Activated CD4-positive, alpha-beta T cell treated with anti-CD3 and anti-CD28 coated beads, Interleukin-2, amount 50 U/mL, for 48 hours (primary cell): ENCODE measurements at places on chromosomes 13 and 19.

GRCh38 chr13:114096031-114096485, 36.4 kb downstream of the RASA3 start:
- DNase-seq = no peak

DNA sequence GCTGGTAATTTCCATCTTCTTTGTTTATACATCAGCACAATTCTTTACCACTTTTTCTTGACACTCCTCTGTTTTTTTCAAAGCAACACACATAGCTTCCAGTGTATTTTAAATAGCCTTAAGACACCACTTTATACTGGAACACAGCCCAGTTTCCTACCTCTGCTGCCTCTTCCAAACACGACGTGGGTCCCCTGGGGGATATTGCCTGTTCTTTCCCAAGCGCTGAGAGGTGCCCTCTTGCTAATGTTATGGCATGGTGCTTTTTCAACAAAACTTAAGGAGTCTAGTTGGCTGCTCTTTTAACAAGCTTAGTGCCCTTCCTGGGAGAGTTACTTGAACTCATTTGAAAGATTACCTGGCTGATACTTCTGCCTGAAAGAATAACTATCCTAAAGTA, 112.7 kb downstream of the OLFM4 start:
- DNase-seq = no peak

GRCh38 chr13:100480676-100481075, 107.9 kb downstream of the GGACT start:
- DNase-seq = no peak

GRCh38 chr13:94999871-95000270, 287.5 kb upstream of the SOX21 start:
- DNase-seq = no peak

DNA sequence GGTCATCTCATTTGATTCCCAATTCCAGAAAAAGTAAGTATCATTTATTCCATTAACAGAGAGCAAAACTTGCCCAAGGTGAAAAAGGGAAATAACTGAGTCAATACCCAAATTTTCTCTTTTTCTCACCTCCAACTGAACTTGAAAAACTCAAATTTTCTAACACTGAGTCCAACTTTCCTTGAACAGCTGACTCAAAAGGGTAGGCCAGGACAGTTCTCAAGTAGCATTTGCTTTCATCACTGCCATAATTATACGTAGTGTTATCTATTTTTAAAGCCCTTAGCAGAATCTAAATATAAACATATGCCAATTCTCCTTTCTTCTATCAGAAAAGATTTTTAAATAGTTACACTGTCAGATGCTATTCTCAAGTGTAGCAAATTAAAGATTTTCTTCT, 3.5 kb downstream of the N4BP2L2 start:
- no peak for DNase-seq

DNA sequence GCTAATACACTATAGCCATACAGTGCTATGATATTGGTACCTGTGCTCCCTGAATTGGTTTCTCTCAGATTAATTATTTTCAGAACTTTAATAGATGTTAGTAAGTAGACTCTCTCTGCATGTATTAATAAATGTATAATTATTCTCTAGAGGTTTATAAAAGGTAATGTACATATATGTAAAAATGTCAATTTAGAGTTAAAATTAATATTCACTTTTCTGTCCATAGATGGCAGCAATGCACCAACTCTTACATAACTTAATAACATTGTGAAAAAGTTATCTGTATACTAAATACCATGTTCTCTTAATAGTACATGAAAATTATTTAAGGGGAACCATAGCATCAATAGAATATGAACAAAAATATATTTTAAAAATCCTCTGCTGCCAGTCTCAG, 515.0 kb upstream of the KLHL1 start:
- DNase-seq = no peak

DNA sequence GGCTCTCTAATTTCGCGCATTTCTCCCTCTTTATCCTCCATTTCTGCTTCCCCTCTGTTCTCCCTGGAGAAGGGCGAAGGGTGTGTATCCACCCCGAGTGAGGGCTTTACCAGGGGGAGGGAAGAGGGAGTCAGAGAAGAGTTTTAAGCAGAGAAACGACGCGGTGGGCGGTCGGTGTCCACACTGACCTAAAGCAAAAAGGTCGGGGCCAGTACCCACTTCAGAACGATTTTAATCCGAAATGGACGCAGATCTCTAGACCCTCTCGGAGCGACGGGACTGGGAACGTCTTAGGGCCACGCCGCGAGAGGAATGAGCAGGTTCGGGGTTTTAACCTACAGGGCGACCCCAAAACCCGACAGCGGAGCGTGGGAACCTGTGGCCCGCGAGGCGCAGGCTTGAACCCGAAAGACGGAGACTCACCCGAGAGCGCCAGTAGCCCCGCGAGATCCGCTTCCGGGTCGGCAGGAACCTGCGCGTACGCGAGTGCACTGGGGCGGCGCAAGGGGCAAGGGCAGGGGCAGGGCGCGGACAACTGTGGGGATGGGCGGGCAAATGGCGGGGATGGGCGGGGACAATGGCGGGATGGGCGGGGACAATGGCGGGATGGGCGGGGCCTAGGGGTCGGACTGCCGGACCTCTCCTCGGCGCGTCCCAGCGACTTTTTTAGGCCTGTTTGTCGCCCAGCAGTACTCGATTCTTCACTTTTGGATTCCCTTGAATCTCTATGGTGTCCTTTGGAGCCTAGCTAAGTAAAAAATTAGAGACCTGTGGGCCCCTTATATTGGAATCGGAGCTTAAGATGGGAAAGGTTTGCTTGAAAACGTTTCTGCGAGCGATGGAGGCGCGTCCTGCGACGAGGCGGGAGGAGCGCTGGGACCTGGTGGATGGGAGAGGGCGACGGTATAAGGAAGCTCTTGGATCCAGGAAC, at the start of gene ZNF677:
Gene ZNF677 (minus strand): TSS at position 463 of the 931 bp plus-strand sequence. CDS start 3,323 bp downstream, outside the sequence.
- peak; percentile 75 for DNase-seq

DNA sequence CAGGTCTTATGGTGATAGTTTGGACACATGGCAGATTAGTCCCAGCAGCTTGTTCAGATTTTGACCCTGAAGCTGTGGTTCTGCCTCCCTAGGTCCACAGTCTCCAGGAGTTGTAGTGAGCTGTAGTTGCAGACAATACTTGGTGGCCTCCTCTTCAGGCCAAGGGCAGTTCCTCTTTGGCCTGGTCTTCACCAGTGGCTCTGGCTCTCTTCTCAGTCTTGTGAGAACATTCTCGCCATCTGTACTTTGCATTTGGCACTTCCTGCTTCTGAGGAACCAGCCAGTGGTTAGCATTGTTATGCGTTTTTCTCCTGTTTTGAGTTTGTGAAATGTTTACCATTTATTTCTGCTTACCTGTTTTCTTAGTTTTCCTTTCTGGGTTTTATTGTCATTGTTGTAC, 40.7 kb downstream of the PCCA start:
- DNase-seq = no peak

DNA sequence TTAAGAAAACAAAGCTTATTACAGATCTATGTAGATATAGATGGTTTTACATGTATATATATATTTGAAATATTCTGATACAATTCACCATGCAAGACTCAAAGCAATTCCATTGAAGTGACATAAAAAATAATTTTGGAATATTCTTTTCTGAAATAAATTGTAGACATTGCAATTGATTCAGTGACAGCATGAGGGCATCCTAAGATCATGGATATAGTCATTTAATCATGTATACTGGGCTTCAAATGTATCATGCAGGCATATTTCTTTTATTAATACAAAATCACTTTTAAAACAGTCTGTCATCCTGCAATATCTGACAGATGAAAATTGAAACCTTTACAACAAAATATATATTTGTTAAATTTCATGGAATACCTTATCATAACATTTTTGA, 286.7 kb upstream of the SLITRK6 start:
- no peak for DNase-seq

DNA sequence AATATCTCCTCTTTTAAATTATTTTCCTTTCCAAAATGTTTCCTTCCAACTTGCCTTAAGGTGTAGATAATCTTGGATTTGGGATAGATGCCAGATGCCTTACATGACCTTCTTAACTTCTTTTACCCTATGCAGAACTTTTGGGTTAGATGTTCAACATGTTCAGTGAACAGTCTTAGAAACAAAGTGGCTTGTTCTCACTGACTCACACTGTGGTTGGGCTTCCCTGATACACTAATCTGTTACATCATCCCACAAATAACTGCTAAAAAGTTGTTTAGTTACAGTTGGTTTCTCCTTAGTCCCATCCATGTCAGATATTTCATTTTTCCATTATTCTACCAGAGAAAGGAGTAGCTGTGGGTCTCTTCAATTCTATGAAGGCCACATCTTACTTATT, 2638.2 kb downstream of the PCDH9 start:
- DNase-seq = no peak

DNA sequence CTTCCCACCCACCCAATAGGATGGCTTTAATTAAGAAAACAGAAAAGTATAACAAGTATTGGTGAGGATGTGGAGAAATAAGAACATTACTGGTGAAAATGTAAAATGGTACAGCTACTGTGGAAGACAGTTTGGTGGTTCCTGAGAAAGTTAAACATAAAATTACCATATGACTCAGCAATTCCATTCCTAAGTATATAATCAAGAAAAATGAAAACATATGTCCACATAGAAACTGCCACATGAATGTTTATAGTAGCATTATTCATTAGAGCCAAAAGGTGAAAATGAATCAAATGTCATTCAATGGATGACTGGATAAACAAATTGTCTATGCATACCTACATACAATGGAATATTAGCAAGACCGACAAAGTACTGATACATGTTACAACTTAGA, 16.9 kb downstream of the DZIP1 start:
- no peak for DNase-seq

GRCh38 chr19:12783291-12783848, 7.9 kb upstream of the JUNB start:
- DNase-seq = peak; percentile 83

- DNase-seq = no peak
These were observed 116.2 kb downstream of the TBC1D4 start for GRCh38 chr13:75365724-75366173.

- DNase-seq = no peak
These were observed 348.5 kb downstream of the FOXO1 start for GRCh38 chr13:40317980-40318327.

DNA sequence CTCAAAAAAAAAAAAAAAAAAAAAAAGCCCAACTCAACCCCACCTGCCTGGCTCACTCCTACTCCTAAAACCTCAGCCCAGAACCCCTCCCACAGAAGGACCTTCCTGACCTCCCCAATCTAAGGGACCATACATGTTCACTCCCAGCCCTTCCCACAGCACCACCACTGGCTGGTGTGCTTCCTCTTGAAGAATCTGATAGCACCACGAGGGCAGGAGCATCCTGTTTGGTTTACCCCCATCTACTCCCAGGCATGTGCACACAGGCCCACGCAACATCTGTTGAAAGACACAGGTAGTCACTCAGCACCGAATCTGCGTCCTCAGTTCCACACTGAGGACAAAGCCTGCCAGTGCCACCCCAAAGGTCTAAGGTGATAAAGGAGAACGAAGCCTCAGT, 8.2 kb downstream of the LATS2 start:
- DNase-seq = no peak

- DNase-seq = peak; percentile 49
These were observed 53.9 kb upstream of the CEACAM21 start for GRCh38 chr19:41521931-41522555.

GRCh38 chr13:112791663-112792440, 102.0 kb downstream of the ATP11A start:
- no peak for DNase-seq

DNA sequence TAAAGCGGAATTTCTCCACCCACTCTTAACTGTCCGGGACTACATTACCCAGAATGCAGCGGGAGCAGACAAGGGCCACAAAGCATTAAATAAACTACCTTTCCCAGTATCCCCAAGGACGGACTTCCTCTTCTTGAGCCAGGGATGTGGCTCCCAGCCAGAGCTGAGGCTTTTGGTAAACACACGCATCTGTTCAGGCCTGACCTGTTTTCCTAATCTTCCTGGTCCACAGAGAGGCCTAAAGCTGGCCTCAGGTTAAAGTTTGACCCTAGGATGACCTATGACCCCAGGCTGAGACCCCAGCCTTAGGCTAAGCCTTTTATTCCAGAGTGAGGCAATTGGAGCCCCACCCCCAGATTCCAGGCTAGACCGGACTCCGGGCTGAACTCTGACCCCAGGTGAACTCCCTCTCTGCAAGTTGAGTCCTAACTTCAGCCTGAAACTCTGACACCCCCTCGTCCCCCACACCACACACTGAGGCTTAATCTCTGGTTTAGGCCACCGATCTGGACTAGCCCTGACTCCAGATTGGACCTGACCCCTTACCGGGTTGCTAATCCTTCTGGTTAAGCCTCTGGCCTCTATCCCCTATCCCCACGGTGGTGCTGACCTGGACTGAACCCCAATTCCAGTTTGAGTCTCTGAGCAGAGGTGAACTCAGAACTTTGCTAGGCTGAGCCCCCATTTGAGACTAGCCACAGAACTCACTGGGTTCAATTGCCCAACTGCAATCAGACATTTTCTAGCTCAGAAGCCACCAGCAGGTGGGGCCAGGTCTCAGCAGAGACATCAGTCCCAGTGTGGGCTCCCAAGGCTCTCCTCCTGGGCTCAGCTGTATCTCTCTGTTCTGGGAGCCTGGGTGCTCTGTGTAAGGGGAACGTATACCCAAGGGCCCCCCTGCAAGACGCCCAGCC, 750 bp upstream of the GPR108 start:
- peak; percentile 87 for DNase-seq

- DNase-seq = no peak
These were observed 216.4 kb downstream of the DCT start for GRCh38 chr13:94263038-94263437.

DNA sequence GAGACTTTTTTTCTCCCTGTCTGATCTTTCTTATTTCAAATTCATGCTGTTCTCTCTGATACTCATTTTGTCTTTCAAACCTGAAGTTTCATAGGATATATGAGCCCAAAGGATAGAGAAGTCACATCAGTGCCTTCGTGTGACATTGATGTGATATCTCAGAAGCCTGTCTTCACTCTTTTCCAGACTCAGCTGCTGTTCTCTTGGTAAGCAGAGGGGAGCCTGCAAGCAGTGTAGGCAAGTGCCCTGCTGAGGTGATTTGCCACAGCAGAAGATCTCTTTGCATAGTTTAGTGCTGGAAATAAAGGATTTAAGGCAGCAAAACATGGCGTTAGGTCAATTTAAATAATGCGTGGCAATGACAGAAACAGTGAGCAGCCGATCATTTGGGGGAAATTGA, 346.7 kb downstream of the ITGBL1 start:
- no peak for DNase-seq

DNA sequence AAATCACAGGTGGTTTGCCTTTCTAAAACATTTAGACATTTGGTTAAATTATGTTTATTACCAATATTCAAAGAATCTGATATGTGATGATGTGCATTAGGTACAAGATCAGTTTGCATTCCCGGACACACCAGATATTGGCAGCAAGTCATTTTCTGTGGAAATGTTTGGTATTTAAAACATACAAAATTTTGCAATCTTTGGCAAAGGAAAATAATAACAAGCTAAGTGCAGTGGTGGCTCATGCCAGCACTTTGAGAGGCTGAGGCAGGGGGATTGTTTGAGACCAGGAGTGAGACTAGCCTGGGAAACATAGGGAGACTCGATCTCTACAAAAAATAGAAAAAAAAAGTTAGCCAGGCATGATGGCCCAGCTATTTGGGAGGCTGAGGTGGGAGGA, 29.1 kb upstream of the TSC22D1 start:
- DNase-seq = no peak
